ENCODE measurements at places on chromosomes 11 and 22.

- no peak for DNase-seq
Observed at GRCh38 chr11:8831861-8832260, 79.1 kb upstream of the AKIP1 start.

DNA sequence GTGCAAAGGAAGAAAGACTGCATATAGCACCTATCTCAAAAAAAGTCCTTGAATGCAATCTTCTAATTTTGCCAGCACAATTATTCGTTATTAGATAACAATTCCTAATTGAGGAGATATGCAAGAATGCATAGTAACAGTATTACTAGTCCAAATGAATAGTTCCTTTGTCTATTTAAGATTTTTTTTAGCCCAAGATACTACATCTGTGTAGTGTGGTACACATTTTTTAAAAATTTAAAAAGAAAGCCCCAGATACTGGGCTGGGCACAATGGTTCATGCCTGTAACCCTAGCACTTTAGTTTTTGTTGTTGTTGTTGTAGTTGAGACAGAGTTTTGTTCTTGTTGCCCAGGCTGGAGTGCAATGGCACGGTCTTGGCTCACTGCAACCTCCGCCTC is 43.7 kb downstream of the RAB6A start:
- DNase-seq = no peak

DNA sequence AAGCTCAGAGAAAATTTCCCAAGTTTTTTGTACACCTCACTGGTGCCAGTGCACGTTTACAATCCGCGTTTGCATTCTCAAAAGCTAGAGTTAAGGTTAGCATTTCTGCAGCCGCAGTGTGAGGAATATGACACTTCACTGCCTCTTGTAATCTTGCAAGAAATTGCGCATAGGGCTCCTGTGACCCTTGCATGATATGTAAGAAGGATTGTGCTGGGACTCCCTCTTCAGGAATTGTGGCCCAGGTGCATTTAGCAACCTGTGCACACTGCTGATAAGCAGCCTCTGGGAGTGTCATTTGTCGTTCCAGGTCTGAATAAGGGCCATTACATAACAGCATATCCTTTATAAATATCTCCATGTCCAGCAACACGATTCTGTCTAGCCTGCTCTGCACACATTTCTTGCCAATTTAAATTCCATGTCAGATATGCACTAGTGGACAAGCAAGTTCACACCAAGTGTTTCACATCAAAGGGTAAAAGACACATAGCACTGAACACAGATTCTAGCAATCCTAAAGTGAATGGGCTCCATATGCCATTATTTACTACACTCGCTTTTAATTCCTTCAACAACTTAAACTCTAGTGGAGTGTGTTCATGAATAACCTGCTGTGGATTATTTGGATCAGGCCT is 69.2 kb upstream of the INCENP start:
- no peak for DNase-seq

DNA sequence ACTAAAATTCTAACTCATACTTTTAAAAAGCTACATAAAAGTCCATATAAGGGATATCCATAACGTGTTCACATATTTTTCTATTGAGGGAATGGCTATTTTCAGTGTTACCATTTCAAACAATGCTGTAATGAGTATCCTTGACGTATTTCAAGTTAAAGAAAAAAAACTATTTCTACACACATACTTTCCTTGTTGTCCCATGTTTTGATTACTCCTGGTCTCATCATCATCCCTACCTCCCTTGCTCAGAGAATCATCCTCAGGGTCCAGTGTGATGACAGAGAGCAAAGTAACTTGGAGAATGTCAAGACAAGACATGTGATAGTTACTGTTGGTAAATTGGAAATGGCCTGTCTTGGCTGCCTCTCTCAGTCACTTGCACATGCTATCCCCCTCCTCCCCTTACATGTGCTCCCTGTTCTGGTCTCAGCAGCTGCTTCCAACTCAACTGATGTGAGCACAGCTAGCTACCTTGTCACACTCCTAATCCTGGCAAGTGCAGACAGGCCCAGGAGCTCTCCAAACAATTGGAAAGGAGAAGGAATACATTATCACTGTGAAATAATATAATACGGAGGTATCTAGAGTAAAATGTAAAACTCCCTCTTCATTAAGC is 21.8 kb downstream of the NUMA1 start:
- no peak for DNase-seq

DNA sequence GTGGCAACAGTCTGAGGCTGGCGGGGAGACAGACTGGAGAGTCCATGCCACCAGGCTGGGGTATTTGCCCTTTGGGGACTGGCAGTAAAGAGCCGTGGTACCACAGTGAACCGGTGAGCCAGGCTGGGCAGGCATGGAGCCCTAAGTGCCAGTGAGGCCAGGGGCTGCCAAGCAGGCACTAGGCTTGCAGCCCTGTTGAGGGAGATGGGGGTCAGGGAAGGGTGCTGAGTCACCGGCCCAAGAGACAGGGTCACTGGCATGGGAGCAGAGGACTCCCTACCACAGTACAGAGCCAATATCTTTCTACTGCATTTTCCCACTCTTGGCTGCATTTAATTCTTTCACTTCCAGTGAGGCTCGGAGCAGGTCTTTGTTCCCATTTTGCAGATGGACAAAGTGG is 30.7 kb upstream of the TEF start:
- no peak for DNase-seq

- DNase-seq = no peak
Observed at GRCh38 chr11:62592989-62593421, 1.7 kb upstream of the TUT1 start.

DNA sequence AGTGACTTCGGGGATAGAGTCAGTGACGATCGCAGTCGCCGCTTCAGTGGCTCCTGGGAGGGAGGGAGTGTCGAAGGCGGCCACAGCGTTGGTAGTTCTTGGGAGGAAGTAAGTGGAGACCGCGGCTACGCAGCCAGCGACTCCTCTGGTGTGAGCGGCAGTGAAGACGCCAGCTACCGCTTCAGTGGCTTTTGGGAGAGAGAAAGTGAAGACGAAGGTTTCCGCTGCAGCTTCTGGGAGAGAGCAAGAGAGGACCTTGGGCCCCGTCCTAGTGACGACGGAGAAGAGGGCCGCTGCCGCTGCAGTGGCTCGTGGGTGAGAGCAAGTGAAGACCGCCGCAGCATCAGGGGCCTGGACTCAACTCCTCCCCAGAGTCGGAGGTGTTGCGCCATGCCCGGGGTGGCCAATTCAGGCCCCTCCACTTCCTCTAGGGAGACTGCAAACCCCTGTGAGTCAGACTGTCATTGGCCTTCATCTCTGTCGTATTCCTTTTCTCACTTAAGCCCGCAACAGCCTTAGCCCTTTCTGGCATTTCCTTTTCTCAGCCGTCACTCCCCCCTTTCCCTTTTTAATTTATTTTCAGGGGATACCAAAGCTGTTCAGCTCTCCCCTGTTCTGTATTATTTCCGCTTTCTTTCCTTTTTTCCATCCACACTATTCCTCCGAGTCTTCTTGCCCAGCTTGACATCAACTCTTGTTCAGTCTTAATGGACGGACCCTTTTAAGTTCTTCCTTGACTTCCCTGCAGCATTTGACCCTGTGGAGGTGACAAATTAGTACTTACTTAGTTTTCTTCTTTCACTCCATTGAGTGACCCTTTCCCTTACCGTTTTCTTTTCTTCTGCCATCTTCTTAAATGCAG is 1.0 kb downstream of the ANKRD42 start:
- DNase-seq = peak; percentile 39

GRCh38 chr11:23310276-23310675 is 450.0 kb upstream of the CCDC179 start:
- no peak for DNase-seq

DNA sequence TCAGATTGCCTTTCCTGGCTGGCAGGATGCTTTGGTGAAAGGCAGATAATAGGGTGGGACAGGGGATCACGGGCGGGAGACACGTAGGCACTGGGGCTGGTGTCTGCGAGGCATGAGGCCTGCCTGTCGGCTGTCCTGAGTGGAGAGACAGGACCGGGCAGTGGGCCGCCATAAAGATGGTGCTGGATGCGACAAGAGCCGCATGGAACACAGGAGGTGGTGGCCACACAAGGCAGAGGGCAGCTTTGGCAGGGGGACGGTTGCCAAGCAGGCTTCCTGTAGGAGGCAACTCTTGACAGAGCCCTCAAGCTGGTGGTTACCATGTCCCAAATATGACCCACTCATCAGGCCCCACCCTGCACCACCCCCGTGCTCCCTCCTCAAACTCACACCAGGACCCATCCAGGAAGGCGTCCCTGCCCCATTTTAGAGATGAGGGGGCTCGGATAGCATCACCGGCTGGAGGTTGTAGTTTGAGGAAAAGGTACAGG is 4.9 kb upstream of the PPARA start:
- no peak for DNase-seq

All from activated CD8-positive, alpha-beta memory T cell treated with anti-CD3 and anti-CD28 coated beads for 48 hours (primary cell).